ENCODE measurements at places on chromosomes 16 and 17. TPM values are rescaled to one million over a fixed set of nuclear protein-coding genes. Genes with fewer than 3 reads are reported as not detected.

Gene HSD17B2
- total RNA-seq = not detected

- DNase-seq = peak; percentile 29
Observed at GRCh38 chr17:41098481-41098880, 539 bp upstream of the KRTAP4-8 start.

DNA sequence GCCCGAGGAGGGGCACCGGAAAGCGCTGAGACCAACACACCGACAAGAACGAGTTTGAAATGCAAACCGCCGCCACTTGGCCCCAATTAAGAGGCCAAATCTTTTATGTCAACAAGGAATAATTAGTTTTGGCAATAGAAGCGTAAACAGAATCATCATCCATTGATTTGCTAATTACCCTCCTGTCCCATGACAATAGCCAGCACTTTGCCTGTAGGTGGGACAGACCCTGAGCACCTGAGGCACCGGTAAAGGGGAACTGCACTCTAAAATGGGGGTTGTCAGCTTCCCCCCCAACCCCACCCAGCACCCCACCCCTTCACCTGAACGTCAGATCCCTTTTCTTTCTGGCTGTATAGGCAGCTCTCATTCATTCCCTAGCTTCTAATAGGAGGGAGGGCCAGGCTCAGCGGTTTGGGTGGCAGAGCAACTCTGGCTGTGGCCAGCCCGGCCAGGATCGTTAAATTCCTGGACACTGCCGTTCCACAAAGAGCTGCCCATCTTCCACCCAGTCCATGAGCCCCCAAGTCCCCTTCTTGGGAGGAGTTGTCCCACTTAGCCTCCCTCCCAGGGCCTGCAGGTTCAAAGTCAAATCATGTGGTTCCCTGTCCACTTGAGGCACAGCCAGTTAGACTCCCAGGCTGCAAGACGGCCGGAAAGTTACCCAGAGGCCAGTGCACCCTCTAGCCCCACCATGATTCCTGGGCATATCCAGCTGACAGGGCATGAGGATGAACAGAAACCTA lies 45.8 kb downstream of the WNT3 start:
- DNase-seq = no peak

Gene TP53TG3F
- total RNA-seq = not detected

DNA sequence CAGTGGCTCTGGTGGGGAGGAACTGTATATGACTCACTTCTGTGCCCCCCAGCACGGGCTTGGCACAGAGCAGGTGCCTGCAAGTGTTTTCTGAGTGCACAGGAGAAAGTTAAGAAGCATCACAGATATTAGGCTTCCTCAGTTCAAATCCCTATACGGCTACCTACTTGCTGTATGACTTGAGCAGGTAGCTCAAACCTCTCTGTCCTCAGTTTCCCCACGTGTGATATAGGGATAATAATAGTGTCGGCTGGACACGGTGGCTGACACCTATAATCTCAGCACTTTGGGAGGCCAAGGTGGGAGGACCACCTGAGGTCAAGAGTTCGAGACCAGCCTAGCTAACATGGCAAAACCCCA lies 95.7 kb downstream of the C16orf78 start:
- no peak for DNase-seq
